ENCODE measurements at places on chromosomes 5 and 9.

DNA sequence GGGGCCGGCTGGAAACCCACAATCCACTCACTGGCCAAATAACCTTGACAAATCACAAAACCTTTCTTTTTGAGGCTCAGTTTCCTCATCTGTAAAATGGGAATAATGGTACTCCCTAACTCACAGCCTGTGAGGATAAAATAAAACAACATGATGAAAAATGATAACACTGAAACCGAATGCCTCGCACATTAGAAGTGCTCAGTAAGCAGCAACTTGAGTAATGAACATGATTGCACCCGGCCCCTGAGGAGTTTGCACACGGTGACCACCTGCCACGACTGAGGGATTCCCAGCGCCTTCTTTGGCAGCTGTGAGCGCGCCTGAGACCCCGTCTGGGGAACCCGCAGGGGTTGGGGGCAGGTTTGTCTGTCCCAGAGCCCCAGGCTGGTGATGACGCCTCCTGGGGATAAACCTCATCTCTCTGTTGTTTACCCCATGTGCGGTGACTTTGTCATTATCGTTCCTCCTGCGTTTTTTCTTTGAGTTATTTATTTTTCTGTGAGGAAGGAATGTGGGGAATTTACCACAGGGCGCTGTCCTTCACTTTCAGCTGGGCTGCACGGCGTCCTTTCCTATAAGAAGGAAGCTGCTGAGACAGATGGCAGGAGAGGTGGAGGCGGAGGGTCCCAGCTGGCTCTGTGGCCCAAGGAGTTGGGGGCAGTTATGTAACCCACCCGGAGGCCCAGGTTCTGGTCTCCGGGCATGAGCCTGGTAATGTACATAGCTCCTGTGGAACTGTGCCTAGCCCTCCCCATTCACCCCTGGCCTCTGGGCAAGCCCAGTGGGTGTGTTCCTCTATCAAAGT is 3.0 kb upstream of the SYNPO start:
- no peak overlapping the region for H3K4me3 ChIP-seq
- DNase-seq: peak; percentile 65
- no peaks in the 10 kb centered on the region for H3K27me3 ChIP-seq
- H3K27ac ChIP-seq: peak overlapping the region; percentile 86

DNA sequence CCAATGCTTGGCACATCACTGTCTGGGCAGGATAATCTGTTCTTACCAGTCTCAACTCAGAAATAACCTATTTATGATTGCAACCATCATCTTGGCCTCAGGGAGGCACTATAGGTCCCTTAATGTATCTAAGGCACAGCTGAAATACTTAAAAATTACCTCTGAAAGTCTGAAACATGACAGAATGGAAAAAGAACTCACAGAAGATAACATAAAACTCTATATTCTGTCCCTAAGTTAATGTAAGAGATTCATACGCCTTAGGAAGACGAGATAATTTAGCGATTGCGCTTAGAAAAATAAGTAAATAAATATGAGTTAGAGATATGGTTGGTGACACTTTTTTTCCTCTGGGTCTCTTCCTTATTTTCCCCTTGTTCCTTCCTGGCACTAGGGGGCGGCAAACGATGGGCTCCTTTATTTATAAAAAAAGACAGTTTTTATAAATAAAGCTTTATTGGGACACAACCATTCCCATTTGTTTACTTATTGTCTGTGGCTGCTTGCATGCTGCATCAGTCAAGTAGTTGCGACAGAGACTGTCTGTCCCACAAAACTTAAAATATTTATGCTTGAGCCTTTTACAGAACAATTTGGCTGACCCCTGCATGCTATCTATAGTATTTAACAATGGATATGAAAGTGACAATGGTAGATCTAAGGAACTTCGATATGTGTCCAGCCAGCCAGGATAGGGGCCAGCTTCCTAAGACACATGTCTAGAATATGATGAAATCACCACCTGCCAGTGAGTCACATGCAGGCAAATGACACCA is 79.6 kb downstream of the PDE4D start:
- H3K4me1 ChIP-seq: no peaks in the 10 kb centered on the region
- no peaks in the 10 kb centered on the region for H3K27me3 ChIP-seq
- no peak overlapping the region for H3K4me3 ChIP-seq
- DNase-seq: no peak
- H3K36me3 ChIP-seq: no peaks in the 10 kb centered on the region

- H3K36me3 ChIP-seq: no peaks in the 10 kb centered on the region
- no peak for DNase-seq
- no peak overlapping the region for H3K27ac ChIP-seq
- H3K4me1 ChIP-seq: no peaks in the 10 kb centered on the region
- H3K27me3 ChIP-seq: peaks cover 20% of the 10 kb centered on the region
Observed at GRCh38 chr9:133309608-133310007, 26.4 kb downstream of the SURF6 start.

DNA sequence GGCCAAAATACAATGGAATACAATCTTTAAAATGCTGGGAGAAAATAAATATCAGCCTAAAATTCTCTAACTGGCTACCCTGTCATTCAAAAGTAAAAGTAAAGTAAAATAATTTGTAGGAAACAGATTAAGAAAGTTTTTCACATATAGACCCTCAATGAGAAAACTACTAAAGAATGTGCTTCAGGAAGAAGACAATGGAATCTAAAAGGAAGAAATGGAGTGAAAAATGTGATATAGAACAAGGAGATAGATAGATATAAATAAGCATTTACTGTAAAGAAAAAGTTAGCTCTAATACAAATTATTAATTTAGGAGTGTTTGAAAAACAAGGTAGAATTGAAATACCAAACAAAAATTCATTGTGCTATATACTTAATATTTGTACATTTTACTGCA is 368.6 kb upstream of the MPDZ start:
- no peak overlapping the region for H3K4me3 ChIP-seq
- H3K4me1 ChIP-seq: peaks cover 17% of the 10 kb centered on the region
- no peaks in the 10 kb centered on the region for H3K36me3 ChIP-seq
- H3K27ac ChIP-seq: no peak overlapping the region
- no peak for DNase-seq
- no peaks in the 10 kb centered on the region for H3K27me3 ChIP-seq

DNA sequence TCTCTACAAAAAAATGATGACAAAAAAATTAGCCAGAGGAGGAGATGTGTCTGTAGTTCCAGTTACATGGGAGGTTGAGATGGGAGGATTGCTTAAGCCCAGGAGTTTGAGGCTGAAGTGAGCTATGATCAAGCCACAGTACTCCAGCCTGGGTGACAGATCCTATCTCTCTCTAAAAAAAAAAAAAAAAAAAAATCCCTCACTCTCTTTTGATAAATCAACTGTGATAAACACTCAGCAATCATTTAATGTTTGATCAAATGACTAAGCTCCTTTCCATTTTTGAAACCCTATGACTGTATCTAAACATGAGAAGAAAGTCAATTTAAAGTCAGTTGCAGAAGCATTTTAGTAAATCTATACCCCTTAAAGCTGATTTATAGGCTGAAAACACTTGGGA is 112.1 kb upstream of the IL6ST start:
- H3K4me3 ChIP-seq: no peak overlapping the region
- DNase-seq: no peak
- H3K27ac ChIP-seq: no peak overlapping the region
- no peaks in the 10 kb centered on the region for H3K36me3 ChIP-seq
- no peaks in the 10 kb centered on the region for H3K27me3 ChIP-seq
- no peaks in the 10 kb centered on the region for H3K4me1 ChIP-seq

DNA sequence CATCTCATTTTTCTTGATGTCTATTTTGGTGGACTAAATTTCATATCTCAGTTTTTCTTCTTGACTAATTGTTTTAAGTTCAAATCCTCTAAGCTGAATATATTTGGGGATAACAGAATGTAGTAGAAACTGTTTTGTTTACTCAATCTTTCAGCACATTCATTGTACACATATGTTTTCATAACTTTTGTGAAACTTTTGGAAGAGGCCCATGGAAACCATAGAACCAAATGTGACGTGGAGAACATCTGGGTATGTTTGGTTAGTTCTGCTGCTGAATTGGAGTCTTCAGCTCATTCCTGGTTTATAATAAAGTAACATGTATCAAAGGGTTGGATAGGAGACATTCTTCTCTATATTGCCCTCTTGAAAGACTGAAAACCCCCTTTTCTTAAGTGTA is 88.4 kb downstream of the CCDC171 start:
- no peaks in the 10 kb centered on the region for H3K4me1 ChIP-seq
- DNase-seq: no peak
- H3K36me3 ChIP-seq: no peaks in the 10 kb centered on the region

GRCh38 chr9:127022913-127023660 is 99.3 kb downstream of the ANGPTL2 start:
- H3K27me3 ChIP-seq: no peaks in the 10 kb centered on the region
- peak overlapping the region; percentile 60 for H3K27ac ChIP-seq
- peaks cover 21% of the 10 kb centered on the region for H3K4me1 ChIP-seq
- H3K4me3 ChIP-seq: no peak overlapping the region
- H3K36me3 ChIP-seq: no peaks in the 10 kb centered on the region

DNA sequence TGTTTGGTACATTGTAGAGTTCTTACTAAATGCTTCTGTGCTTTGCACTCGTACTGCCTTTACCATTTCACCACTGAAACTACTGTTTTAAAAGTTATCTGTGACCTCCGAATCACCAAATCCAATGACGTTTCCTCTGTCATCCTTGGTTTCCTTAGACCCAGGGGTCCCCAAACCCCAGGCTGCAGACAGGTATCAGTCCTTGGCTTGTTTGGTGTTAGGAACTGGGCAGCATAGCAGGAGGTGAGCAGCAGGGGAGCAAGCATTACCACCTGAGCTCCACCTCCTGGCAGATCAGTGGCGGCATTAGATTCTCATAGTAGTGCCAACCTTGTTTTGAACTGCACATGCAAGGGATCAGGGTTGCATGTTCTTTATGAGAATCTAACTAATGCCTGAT is 26.8 kb upstream of the APC start:
- H3K27me3 ChIP-seq: no peaks in the 10 kb centered on the region
- no peaks in the 10 kb centered on the region for H3K36me3 ChIP-seq
- no peak for DNase-seq
- H3K4me3 ChIP-seq: no peak overlapping the region
- no peak overlapping the region for H3K27ac ChIP-seq

DNA sequence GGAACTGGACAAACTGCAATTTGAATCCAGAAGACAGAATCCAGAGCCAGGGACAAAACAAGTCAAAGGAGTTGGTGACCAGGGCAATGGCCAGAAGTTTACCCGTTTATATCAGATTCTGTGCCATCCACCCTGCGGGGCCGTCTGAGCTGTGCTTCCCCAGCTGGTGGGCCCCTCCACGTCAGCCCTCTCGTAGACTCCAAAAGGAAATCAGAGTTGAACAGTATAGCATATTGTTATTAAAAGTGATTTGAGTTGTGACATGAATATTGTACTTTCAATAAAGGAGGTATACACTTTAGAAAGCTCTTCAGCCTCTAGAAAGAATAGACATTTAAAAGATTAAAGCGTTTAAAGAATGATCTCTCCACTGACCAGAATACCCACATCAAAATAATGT is 102.4 kb downstream of the NFIB start:
- H3K4me1 ChIP-seq: no peaks in the 10 kb centered on the region
- no peak for DNase-seq
- H3K36me3 ChIP-seq: no peaks in the 10 kb centered on the region
- H3K27me3 ChIP-seq: no peaks in the 10 kb centered on the region
- no peak overlapping the region for H3K4me3 ChIP-seq

GRCh38 chr5:32935283-32935682 is 224.2 kb downstream of the NPR3 start:
- no peak for DNase-seq
- no peaks in the 10 kb centered on the region for H3K36me3 ChIP-seq
- H3K27me3 ChIP-seq: no peaks in the 10 kb centered on the region
- H3K4me1 ChIP-seq: no peaks in the 10 kb centered on the region

DNA sequence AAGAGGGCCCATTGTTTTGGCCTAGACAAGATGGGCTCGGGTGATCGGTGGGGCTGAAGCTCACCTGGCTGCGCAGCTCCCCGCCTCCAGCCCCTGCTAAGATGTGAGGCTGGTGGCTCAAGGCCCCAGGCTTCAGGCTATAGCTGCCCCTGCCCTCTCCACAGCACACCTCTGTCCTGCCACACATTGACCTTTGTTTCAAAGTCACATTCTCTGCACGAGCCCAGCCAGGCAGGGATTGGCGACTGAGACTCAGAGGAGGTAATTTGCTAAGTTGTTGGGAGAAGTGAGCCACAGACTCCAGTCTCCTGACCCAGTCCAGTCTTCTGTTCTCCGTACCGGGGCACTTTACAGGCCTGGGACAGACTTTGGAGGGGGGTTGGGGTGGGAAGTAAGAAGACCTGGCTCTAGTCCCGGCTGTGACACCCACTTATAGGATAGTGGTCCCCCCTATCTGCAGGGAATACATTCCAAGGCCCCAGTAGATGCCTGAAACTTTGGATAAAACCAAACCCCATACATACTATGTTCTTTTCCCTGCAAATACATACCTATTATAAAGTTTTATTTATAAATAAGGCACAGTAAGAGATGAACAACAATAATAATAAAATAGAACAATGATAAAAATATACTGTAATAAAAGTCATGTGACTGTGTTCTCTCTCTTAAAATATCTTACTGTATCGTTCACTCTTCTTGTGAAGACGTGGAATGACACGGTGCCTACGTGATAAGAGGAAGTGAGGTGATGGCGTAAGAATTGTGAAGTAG is 13.3 kb downstream of the PDGFRB start:
- no peaks in the 10 kb centered on the region for H3K27me3 ChIP-seq
- H3K27ac ChIP-seq: peak overlapping the region; percentile 89
- H3K4me3 ChIP-seq: peak overlapping the region; percentile 41
- H3K4me1 ChIP-seq: peaks cover 11% of the 10 kb centered on the region

DNA sequence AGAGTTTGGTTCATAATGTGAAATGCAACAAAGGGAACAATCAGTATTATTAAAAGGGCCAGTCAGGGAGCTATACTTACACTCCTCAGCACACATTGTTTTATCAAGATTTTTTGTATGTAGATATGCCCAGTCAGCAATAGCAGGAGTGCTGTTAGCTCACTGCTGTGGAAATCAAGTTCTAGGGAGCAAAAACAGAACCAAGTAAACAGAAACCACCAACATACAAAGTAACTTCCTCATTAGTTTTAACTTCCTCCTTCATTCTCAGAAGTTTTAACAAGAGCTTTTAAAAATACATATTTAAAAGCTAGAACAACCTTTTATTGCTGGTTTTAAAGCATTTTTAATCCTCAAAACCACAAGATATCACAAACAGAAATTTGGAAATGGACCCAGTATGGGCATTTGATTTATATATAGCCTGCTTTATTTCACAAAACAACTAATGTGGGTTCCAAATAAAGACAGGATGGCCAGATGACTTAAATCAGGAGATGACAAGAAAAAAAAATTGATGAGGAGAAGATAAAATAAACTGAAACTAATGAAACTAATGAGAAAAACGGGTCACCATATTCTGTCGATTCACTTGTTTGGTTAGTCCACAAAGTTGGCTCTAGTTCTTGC is 178.5 kb downstream of the ADAMTS12 start:
- no peak overlapping the region for H3K27ac ChIP-seq
- no peak overlapping the region for H3K4me3 ChIP-seq
- no peaks in the 10 kb centered on the region for H3K27me3 ChIP-seq
- no peaks in the 10 kb centered on the region for H3K36me3 ChIP-seq
- no peak for DNase-seq
